Neural crest cell (in vitro differentiated cells): ENCODE measurements at places on chromosomes 4 and X. TPM values are rescaled to one million over a fixed set of nuclear protein-coding genes. Genes with fewer than 3 reads are reported as not detected.

- DNase-seq, result no peak
These were observed 132.9 kb upstream of the TMEM47 start for GRCh38 chrX:34790026-34790425.

Gene SPATA18
- total RNA-seq, result 3.0 and 5.4 TPM in 2 replicates

DNA sequence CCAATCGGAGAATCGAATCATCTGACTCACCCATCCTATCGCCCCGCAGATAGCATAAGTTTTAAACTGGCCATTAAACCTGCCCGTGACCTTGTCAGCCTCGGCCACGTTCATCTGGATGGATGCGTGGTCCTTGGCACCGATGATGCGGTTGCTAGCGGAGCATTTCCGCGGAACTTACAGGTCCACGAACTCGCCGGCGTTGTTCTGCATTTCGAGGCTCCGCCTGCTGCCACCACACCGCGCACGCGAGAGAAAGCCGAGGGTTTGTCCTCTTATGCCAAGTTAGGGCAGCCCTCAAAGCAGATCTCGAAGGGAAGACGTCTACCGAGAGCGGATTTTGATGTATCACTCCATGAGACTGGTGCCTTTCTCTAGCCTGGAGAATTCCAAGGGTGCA lies 30.1 kb upstream of the TAPT1 start:
- no peak for DNase-seq

GRCh38 chr4:83405844-83406816 lies 49.5 kb downstream of the HELQ start:
- no peak for DNase-seq

GRCh38 chr4:162422312-162422711 lies 258.5 kb upstream of the FSTL5 start:
- DNase-seq, result no peak

Gene ADGRG2
- total RNA-seq, result 0.20 and 0.21 TPM in 2 replicates

- DNase-seq, result no peak
These were observed 4.1 kb upstream of the CPLX1 start for GRCh38 chr4:829761-830600.

Gene STPG2
- total RNA-seq, result 0.21 and 0.23 TPM in 2 replicates

- DNase-seq, result no peak
These were observed 191.8 kb downstream of the ADAM29 start for GRCh38 chr4:175109933-175110332.

Gene MAML3
- 21.8 and 22.2 TPM in 2 replicates for total RNA-seq

Gene QDPR
- total RNA-seq, result 45.2 and 46.5 TPM in 2 replicates

DNA sequence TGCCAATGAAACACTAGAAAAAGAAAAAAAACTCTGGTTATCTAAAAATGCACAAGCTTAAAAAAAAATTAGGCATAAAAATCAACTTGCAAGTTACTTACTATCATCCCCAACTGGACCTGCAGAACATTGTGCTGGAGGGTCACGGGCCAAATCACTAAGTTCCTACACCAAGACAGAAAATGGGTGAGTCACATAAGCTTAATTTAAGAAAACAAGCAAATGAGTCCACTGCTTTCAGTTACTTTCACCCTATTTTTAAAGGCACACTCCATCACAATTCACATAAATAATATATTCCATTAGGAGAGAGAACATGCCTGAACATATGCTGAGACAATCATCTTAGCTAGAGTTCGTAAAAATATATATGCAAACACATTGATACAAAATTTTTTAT lies 17.7 kb downstream of the UBE2D3 start:
- no peak for DNase-seq

- no peak for DNase-seq
These were observed 54.7 kb downstream of the CNGA2 start for GRCh38 chrX:151789179-151789800.

Gene FMR1NB
- total RNA-seq, result not detected in 2 replicates

- no peak for DNase-seq
These were observed 30.3 kb downstream of the SLC16A2 start for GRCh38 chrX:74451450-74452198.

DNA sequence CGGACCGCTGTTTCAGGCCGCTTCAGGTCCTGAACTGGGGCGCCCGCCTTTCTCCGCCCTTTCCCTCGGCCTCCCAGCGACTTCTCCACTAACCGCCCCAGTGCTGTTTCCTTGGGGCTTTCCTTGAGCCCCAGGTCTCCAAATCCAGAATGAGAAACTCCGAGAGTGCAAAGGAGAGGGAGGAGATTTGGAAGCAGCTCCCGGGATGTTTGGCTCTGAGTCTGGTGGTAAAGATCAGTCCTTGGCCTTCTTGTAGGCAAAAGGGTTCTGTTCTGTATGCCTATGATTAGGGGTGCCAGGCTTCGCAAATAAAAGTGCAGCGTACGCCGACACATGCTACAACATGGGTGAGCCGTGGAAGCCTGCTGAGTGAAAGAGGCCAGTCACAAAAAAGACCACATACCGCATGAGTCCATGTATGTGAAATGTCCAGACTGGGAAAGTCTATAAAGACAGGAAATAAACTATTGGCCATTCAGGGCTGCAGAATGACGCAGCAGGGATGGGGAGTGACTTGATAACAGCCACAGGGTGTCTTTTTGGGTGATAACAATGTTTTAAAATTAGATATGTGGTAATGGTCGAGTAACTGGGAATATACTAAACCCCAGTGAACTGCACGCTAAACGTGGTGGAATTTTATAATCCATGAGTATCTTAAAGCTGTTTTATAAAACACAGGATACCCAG lies 99.8 kb downstream of the TRAPPC11 start:
- DNase-seq, result no peak
